ENCODE measurements at places on chromosomes 2 and 18. TPM values are rescaled to one million over a fixed set of nuclear protein-coding genes. Genes with fewer than 3 reads are reported as not detected.
A peak's percentile ranks its signal among the peaks of the same experiment; 100 is the strongest.

DNA sequence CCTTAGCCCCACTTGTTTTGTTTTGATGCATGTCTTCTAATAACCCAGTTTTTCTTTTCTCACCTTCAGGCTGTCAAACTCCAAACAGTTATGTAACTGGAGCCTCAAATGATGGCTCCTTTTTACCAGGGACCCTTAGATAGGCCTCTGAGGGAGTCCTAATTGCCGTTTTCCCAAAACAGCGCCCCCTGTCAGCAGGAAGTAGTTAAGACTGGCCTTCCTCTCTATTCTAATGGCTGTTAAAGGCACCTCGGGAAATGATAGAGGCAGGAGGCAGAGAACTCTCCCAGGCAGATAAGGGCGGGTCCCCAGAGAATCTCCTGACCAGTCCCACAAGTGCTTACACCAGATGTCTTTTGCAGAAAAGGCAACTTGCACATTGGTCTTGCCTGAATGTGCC is 123.2 kb downstream of the KCNS3 start:
- H3K4me1 ChIP-seq: peaks cover 7% of the 10 kb centered on the region
- H3K27me3 ChIP-seq: no peaks in the 10 kb centered on the region
- no peak for DNase-seq
- H3K36me3 ChIP-seq: no peaks in the 10 kb centered on the region
- no peak overlapping the region for H3K27ac ChIP-seq

TMEM182 gene
- 8.1 TPM for total RNA-seq

DNA sequence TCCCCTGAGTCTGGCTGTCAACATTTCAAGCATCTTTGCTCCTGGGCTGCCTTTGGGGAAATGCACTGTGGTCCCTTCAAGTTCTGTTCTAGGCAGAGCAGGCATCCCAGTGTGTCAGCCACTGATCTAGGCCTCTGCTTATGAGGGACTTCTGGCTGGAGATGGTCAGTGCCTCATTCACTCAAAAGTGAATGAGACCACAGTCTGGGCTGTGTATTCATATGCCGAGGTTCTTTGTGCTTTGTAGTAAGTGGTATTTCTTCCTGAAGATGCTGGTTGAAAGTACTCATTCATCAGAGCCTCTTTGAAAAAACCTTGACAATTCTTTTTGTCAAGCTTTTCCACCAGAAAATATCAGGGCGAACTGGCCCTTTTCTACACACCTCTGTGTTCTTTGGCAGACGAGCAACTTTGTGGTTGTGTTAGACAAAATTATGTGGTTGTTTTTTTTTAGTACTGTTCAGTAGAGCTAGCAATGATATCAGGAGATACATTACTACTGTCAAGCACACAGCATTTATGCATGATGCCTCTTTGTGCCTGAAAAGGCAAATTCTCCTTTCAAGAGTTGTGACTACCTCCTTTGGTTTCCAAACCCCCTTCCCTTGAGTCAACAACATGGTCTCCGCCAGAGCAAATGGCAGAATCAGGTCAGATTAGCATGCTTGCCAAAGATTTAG is 510.9 kb upstream of the NRP2 start:
- no peak overlapping the region for H3K4me3 ChIP-seq
- peaks cover 3% of the 10 kb centered on the region for H3K36me3 ChIP-seq
- DNase-seq: no peak
- peaks cover 9% of the 10 kb centered on the region for H3K4me1 ChIP-seq

MPHOSPH10 gene
- 69.2 TPM for total RNA-seq

DNA sequence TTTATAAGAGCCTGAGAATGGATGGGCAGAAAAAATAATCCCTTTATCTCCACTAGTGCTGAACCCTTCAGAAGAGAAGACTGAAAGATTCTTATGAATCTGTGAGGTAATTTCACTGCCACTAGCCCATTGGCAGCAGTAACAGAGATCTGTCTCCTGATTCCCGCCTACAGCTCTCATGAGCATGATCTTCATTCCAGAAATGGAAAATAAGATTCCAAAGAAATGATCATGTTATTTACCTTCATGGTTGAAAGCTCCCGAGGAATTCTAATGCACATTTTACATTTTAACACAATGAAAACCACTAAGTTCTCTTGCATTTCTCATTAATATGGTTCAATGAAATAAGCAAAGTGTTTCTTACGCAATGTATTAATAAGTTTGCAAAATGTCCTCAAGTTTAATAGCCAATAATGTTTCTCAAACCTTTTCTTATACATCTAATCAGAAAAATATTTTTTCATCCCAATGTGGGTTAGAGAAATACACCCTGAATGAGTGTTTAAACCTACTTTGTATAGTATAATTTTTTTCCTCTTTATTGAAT is 905.6 kb downstream of the TMEM182 start:
- no peaks in the 10 kb centered on the region for H3K36me3 ChIP-seq
- H3K27ac ChIP-seq: no peak overlapping the region
- H3K4me1 ChIP-seq: no peaks in the 10 kb centered on the region

GRCh38 chr2:26144953-26145680 is 27.8 kb upstream of the GAREM2 start:
- H3K36me3 ChIP-seq: no peaks in the 10 kb centered on the region
- no peak overlapping the region for H3K27ac ChIP-seq
- H3K4me3 ChIP-seq: no peak overlapping the region

DNA sequence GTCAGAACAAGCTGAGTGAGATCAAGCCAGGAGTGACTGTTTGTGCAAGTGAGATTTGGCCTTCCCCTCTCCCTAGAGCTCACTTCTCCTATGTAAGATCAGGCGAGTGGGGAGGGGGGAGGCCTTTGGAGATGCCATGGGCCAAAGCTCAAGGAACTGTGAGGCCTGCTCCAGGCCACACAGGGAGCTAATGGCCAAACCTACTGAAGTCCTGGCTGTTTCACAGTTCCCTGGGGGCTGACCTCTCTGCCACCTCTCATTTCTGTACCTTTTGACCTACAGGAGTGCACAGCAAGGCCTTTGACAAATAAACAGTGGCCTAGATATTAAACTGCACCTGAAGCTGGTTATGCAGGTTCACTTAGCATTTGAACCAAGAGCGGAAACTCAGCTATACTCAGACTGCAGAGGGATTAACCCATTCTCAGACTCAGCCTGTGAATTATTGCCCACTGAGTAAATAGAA is 235.0 kb upstream of the NT5C1B start:
- peak overlapping the region; percentile 90 for H3K27ac ChIP-seq
- H3K4me3 ChIP-seq: no peak overlapping the region
- peak; percentile 10 for DNase-seq
- H3K27me3 ChIP-seq: no peaks in the 10 kb centered on the region
- H3K4me1 ChIP-seq: peaks cover 44% of the 10 kb centered on the region

GRCh38 chr2:75288760-75289159 is 89.4 kb upstream of the TACR1 start:
- H3K27me3 ChIP-seq: peaks cover 3% of the 10 kb centered on the region
- no peak overlapping the region for H3K27ac ChIP-seq
- no peaks in the 10 kb centered on the region for H3K36me3 ChIP-seq
- H3K4me3 ChIP-seq: no peak overlapping the region
- no peaks in the 10 kb centered on the region for H3K4me1 ChIP-seq

TCF4 gene
- 56.8 TPM for total RNA-seq

GRCh38 chr2:98385050-98385699 is 38.9 kb downstream of the CNGA3 start:
- no peaks in the 10 kb centered on the region for H3K36me3 ChIP-seq
- no peaks in the 10 kb centered on the region for H3K4me1 ChIP-seq
- no peak overlapping the region for H3K27ac ChIP-seq
- peaks cover 2% of the 10 kb centered on the region for H3K27me3 ChIP-seq
- DNase-seq: peak; percentile 70

ABCB11 gene
- 0.09 TPM for total RNA-seq

GRCh38 chr18:36250827-36251226 is 46.7 kb upstream of the FHOD3 start:
- DNase-seq: no peak
- H3K27me3 ChIP-seq: no peaks in the 10 kb centered on the region
- peaks cover 4% of the 10 kb centered on the region for H3K36me3 ChIP-seq
- H3K4me1 ChIP-seq: peaks cover 5% of the 10 kb centered on the region

GRCh38 chr2:176455816-176456291 is 186.6 kb downstream of the MTX2 start:
- H3K27me3 ChIP-seq: peaks cover 22% of the 10 kb centered on the region
- DNase-seq: no peak
- H3K36me3 ChIP-seq: no peaks in the 10 kb centered on the region
- no peak overlapping the region for H3K4me3 ChIP-seq
- no peaks in the 10 kb centered on the region for H3K4me1 ChIP-seq

- DNase-seq: no peak
- H3K4me3 ChIP-seq: no peak overlapping the region
- H3K36me3 ChIP-seq: peaks cover 4% of the 10 kb centered on the region
- no peak overlapping the region for H3K27ac ChIP-seq
- H3K27me3 ChIP-seq: no peaks in the 10 kb centered on the region
Observed at GRCh38 chr2:144244938-144245337, 275.0 kb downstream of the ZEB2 start.

SIX3 gene
- not detected for total RNA-seq

GRCh38 chr2:106876699-106877098 is 9.3 kb downstream of the ST6GAL2 start:
- H3K27ac ChIP-seq: no peak overlapping the region
- no peak for DNase-seq
- H3K27me3 ChIP-seq: peaks cover 4% of the 10 kb centered on the region
- H3K4me3 ChIP-seq: no peak overlapping the region

- no peak overlapping the region for H3K4me3 ChIP-seq
- no peak overlapping the region for H3K27ac ChIP-seq
- H3K27me3 ChIP-seq: no peaks in the 10 kb centered on the region
Observed at GRCh38 chr18:76499637-76500340, 4.7 kb upstream of the ZNF516 start.

DNA sequence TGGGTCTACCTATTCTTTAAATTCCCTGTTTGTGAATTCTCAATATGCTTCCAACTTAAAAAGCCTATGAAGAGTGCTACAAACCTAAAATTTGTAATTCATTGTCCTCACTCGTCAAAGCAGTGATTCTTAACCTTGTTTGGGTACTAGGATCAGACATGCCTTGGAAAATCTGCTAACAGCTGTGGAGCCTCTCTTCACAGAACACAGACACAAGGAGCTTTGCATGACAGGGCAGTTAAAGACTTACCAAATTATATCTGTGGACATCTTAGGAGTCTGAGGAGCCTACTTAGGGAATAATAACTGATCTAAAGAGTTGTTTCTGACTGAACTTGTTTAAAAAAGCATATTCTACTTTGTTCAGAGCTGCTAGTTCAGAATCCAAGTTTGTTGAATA is 38.1 kb downstream of the TMEM87B start:
- no peak overlapping the region for H3K27ac ChIP-seq
- DNase-seq: no peak
- H3K36me3 ChIP-seq: peaks cover 19% of the 10 kb centered on the region

- H3K27me3 ChIP-seq: peaks cover 11% of the 10 kb centered on the region
- no peak overlapping the region for H3K4me3 ChIP-seq
- no peak overlapping the region for H3K27ac ChIP-seq
- no peaks in the 10 kb centered on the region for H3K4me1 ChIP-seq
Observed at GRCh38 chr2:237039301-237040031, 46.2 kb upstream of the COPS8 start.

DNA sequence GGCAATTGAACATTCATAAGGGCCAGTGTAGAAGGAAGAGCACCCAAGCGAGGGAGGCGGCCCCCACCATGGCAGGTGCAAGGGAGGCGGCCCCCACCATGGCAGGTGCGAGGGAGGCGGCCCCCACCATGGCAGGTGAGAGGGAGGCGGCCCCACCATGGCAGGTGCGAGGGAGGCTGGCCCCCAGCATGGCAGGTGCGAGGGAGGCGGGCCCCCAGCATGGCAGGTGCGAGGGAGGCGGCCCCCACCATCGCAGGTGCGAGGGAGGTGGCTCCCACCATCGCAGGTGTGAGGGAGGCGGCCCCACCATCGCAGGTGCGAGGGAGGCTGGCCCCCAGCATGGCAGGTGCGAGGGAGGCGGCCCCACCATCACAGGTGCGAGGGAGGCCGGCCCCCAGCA is 24.7 kb upstream of the GPC1 start:
- peaks cover 5% of the 10 kb centered on the region for H3K27me3 ChIP-seq
- DNase-seq: no peak
- no peaks in the 10 kb centered on the region for H3K4me1 ChIP-seq
- H3K4me3 ChIP-seq: no peak overlapping the region
- H3K27ac ChIP-seq: no peak overlapping the region

DNA sequence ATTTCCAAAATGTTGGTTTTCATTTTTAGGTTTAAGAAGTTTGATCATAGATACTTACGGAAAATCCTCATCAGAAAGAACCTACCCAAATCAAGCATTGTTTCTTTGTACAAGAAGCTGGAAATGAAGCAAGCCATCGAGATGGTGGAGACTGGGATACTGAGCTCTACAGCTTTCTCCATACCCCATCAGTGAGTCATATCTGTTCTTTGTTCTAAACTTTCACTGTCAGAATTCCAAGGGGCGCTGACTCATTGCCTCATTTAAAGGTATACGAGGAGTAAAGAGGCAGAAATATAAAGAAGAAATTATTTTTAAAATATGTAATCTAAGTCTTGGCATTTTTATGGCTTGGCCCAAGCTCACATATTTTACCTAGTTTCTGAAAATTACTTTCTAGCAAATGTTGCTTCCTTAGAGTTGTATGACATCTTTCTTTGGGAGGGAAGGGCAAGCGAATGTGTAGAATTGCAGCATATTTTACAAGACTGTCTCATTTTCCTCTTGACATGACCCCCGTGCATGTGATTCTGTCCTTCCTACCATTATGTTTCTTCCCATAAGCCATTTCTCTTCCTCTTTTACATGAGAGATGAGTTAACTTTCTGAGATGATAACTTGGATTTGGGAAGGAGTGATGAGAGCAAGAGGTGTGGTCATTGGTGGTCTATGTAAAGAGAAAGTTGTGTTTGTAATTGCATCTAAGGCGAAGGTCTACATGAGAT is 41.2 kb downstream of the SLC9A4 start:
- no peak for DNase-seq
- no peak overlapping the region for H3K4me3 ChIP-seq

GRCh38 chr2:86135653-86136052 is 29.6 kb downstream of the PTCD3 start:
- no peak overlapping the region for H3K4me3 ChIP-seq
- no peaks in the 10 kb centered on the region for H3K4me1 ChIP-seq
- no peak for DNase-seq
- H3K36me3 ChIP-seq: peaks cover 41% of the 10 kb centered on the region
- H3K27ac ChIP-seq: no peak overlapping the region
- H3K27me3 ChIP-seq: no peaks in the 10 kb centered on the region

DNA sequence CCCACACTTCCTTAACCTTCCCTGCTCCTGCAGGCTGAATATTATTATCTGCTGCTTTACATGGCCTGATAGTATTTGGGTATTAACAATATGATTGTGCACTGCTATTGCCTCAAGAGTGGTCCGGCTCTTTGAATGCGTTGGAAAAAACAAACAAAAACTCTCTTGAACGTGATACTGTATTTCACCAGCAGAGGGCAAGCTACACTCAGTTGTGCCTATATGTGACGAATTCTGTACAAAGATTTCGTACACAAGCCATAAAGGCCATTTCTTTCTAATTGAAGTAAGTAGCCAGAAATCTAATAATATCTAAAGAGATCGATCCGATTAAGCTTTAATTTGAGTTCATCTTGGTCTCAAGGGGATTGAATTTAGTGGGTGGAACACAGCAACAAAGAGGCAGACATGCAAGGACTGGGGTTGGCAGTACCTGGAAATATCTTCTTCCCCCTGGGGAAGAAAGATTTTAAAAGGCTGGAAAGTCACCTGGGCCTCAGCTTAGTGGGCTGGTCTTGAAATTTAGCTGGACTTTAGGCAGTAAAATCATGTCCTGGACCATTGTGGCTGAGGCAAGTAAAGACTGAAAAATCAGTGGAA is 49.3 kb upstream of the RAB6D start:
- DNase-seq: no peak
- H3K27me3 ChIP-seq: peaks cover 32% of the 10 kb centered on the region
- no peaks in the 10 kb centered on the region for H3K4me1 ChIP-seq
- H3K36me3 ChIP-seq: no peaks in the 10 kb centered on the region
- H3K27ac ChIP-seq: no peak overlapping the region

- H3K27ac ChIP-seq: no peak overlapping the region
- DNase-seq: no peak
- H3K27me3 ChIP-seq: no peaks in the 10 kb centered on the region
- H3K4me1 ChIP-seq: no peaks in the 10 kb centered on the region
Observed at GRCh38 chr2:179751163-179751809, 110.1 kb downstream of the ZNF385B start.

REG3G gene
- not detected for total RNA-seq

RAB17 gene
- 49.9 TPM for total RNA-seq
